ENCODE measurements at places on chromosomes 11 and 22. TPM values are rescaled to one million over a fixed set of nuclear protein-coding genes. Genes with fewer than 3 reads are reported as not detected.

IFITM1 gene
- 144 TPM for total RNA-seq

- no peak for DNase-seq
Observed at GRCh38 chr22:40270748-40271373, 75.4 kb upstream of the ADSL start.

- peak; percentile 68 for DNase-seq
Observed at GRCh38 chr11:133966921-133967598, 10.3 kb upstream of the IGSF9B start.

EIF4ENIF1 gene
- 40.0 TPM for total RNA-seq

DNA sequence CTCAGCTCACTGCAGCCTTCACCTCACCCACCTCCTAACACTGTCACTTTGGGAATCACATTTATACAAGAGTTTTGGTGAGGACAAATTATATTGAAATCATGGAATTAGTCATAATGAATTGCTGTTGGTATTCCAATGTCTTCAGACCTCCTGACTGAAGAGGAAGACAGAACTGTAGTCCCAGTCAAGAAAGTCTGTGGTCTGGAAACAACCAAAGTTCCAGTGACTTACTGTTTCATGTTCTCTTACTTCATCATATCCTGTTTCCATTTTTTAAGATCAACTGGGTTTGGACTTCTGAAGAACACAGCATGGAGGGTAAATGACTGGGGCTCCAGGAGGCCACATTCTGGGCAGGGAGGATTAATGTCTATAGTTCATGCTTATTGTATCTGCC, 43.0 kb upstream of the HIPK3 start:
- DNase-seq: no peak

ANO5 gene
- total RNA-seq: 0.03 TPM

DNA sequence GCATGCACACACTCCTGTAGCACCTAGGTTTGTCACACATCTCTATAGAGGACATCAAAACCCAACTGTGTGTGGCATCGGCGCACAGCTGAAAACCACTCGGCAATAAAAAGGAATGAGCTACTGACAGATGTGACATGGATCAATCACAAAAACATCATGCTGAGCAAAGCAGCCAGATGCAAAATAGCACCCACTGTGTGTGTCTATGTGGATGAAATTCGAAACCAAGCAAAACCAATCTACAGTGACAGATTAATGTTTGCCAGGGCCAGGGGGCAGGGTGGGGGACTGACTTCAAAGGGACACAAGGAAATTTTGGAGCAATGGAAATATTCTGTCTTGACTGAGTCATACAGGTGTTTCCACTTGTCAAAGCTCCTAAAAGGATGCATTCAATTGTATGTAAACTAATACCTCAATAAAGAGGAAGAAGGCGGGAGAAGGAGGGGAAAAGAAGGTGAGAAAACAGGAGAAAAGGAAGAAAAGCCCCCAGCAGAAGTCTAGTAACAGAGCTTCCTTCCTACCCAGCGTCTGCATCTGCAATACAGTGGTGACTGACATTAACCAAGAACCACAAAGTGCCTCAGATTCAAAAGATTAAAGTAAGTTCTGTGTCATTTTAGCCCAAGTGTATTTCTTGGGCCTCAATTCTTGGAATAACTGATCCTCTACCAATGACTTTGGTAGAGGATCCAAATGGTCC, 49.8 kb downstream of the PACSIN2 start:
- DNase-seq: no peak

TTC36 gene
- total RNA-seq: 1.1 TPM

- DNase-seq: no peak
Observed at GRCh38 chr22:23499845-23500500, 80.1 kb downstream of the IGLL1 start.

- DNase-seq: no peak
Observed at GRCh38 chr11:110026858-110027626, 66.2 kb upstream of the ZC3H12C start.

All from activated T-cell treated with anti-CD3 and anti-CD28 coated beads, Interleukin-2, amount 50 U/mL, for 4 hours (primary cell).